NCI-H1417 treated with DMSO at 0.1 percent for 48 hours (cell line): ENCODE measurements at places on chromosomes 4 and X.
A peak's percentile ranks its signal among the peaks of the same experiment; 100 is the strongest.

GRCh38 chr4:150078041-150078578, at the start of gene DCLK2:
Gene DCLK2 (plus strand): TSS chr4:150078445. CDS start chr4:150079028, 583 bp downstream.
- peak; percentile 32 for DNase-seq

- no peak for DNase-seq
Observed at GRCh38 chrX:2572740-2573139, 72.0 kb upstream of the DHRSX start.

GRCh38 chr4:64156253-64156652, 253.0 kb downstream of the TECRL start:
- no peak for DNase-seq

DNA sequence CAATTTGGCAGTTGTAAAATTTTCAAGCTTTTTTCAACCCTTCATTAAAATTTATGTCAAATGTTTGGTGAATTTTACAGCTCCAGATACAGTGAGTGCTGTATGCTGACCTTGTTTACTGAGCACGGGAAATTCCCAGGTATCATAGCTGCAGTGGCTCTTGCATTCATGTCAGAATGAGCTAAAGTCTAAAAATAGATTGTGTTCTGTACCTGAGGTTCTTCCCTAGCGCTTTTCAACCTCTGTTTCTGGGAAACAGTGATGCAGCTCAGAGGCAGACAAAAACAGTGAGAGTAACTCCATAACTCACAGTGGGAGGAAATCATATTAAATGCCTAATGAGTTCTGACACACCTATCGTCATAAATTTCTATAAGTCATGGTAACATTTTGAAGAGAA, 393.8 kb upstream of the GNPDA2 start:
- no peak for DNase-seq
